H9 (cell line): ENCODE measurements at places on chromosomes 3 and 15. TPM values are rescaled to one million over a fixed set of nuclear protein-coding genes. Genes with fewer than 3 reads are reported as not detected.

Gene C3orf22
- not detected in 2 replicates for total RNA-seq

Gene PLSCR4
- 1.1 and 1.2 TPM in 2 replicates for total RNA-seq

Gene CCR9
- not detected in 2 replicates for total RNA-seq

Gene TRPM1
- not detected in 2 replicates for total RNA-seq

Gene ELP6
- total RNA-seq = 51.2 and 53.9 TPM in 2 replicates

Gene LNP1
- 4.1 and 4.2 TPM in 2 replicates for total RNA-seq

Gene TTC21A
- total RNA-seq = 1.7 and 2.3 TPM in 2 replicates

Gene C3orf80
- 0.13 and 0.15 TPM in 2 replicates for total RNA-seq

Gene HYAL1
- 2.0 and 2.2 TPM in 2 replicates for total RNA-seq

Gene GPR27
- 15.5 and 17.7 TPM in 2 replicates for total RNA-seq

Gene MKRN2
- 17.1 and 18.1 TPM in 2 replicates for total RNA-seq

Gene ADCY5
- 5.0 and 6.1 TPM in 2 replicates for total RNA-seq

Gene KLF15
- 10.8 and 11.4 TPM in 2 replicates for total RNA-seq

Gene ATP8B4
- total RNA-seq = 0.52 and 0.61 TPM in 2 replicates

Gene BLOC1S6
- 36.9 and 39.7 TPM in 2 replicates for total RNA-seq
